ENCODE measurements at places on chromosomes 13 and 19.

GRCh38 chr19:55088021-55088451 lies 12.4 kb downstream of the EPS8L1 start:
- DNase-seq, result no peak

DNA sequence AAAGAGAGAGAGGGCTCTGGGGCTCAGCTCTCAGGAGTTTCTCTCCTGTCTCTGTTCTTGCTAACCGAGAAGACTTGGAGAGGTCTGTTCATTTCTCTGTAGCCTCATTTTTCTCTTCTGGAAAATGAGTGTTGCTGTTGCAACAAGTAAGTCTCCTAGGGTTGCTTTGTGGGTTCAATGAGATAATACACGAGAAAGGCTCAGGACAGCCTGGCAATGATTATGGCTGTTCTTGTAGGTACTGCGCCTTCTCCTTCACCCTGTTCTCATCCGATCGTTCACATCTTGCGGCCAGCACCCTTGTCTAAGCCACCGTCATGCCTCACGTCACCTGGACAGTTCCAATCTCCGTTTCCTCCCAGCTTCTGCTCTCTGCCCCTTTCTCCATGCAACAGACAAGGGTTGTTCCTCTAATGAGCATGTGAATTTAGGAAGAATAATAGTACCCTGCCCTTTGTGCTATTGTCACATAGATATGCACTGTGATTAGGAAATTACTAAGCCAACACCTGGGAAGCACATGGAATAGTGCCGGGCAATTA lies 4.2 kb downstream of the C5AR1 start:
- DNase-seq, result no peak

DNA sequence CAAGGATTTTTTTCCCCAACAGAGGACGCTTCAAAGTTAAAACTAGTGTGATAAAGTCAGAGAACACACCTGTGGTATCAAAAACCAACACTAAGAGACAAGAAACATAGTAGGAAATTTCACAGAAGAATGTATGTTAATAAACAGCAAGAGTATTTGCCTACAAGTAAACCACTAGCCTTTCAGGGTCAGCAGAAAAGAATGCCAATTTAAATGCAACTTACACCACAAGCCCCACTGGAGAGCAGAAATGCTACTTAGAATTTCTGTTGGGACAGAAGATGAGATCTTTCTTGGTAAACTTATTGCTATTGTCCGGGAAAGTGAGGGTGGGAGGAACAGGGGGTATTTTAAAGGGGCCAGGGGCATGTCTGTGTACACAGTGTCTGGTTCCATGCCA lies 68.6 kb downstream of the STK24 start:
- no peak for DNase-seq

DNA sequence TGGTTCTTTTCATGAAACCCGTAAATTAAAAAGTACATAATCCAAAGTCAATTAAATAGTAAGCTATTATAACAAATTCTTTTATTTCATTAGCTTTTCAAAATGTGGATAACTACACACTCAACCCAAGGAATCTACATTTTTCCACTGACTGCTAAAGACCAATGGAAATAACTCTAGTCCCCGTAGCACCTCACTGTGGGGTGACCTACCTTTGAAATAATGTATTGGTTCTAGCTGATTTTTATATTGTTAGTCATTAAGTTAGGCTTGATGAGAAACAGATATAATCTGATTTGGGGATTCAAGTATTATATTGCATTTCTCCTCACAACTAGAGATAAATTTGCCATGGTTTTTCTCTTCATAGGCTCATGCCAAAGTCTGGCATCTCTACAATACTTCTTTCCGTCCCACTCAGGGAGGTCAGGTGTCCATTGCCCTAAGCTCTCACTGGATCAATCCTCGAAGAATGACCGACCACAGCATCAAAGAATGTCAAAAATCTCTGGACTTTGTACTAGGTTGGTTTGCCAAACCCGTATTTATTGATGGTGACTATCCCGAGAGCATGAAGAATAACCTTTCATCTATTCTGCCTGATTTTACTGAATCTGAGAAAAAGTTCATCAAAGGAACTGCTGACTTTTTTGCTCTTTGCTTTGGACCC lies 37.3 kb downstream of the KL start:
- DNase-seq, result no peak

- DNase-seq, result peak; percentile 44
These were observed 109.4 kb downstream of the RFC3 start for GRCh38 chr13:33927315-33927714.

DNA sequence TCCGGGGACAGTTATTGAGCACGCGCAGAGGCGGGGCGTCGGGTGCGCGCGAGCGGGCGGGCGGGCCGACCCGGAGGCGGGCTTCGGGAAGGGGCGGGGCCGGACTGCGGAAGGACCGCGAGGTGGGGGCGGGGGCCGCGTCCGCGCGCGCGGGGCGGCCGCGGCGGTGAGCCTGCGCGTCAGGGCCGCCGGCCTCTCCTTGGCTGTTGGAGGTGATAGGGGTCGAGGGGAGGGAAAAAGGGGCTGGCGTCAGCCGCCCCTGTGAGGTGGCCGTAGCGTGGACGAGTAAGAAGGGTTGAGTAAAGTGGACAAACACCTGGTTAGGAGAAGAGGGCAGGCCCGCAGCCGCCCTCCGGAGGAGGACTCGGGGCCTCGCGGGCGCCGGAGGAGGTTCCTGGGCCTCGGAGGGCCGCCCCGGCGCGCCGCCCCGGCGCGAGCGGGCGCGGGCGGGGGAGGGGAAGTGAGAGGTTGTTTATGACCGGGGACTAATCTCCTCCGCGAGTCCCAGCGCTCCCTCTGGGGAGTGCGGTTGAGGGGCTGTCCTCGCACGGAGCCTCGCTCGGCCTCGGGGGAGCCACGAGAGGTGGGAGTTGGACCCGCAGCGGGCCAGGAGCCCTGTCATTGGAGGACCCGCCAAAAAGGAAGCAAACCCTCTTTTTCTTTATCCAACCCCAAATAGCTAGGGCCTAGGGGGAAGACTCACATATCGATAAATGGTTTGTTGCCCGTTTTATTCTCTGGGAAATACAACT lies 547 bp upstream of the INTS6 start:
- no peak for DNase-seq

GRCh38 chr19:31841755-31842154 lies 492.5 kb upstream of the TSHZ3 start:
- DNase-seq, result no peak

- no peak for DNase-seq
These were observed 10.8 kb upstream of the CCNA1 start for GRCh38 chr13:36421447-36421846.

- DNase-seq, result no peak
These were observed 1.1 kb upstream of the PSMC4 start for GRCh38 chr19:39969681-39970424.

DNA sequence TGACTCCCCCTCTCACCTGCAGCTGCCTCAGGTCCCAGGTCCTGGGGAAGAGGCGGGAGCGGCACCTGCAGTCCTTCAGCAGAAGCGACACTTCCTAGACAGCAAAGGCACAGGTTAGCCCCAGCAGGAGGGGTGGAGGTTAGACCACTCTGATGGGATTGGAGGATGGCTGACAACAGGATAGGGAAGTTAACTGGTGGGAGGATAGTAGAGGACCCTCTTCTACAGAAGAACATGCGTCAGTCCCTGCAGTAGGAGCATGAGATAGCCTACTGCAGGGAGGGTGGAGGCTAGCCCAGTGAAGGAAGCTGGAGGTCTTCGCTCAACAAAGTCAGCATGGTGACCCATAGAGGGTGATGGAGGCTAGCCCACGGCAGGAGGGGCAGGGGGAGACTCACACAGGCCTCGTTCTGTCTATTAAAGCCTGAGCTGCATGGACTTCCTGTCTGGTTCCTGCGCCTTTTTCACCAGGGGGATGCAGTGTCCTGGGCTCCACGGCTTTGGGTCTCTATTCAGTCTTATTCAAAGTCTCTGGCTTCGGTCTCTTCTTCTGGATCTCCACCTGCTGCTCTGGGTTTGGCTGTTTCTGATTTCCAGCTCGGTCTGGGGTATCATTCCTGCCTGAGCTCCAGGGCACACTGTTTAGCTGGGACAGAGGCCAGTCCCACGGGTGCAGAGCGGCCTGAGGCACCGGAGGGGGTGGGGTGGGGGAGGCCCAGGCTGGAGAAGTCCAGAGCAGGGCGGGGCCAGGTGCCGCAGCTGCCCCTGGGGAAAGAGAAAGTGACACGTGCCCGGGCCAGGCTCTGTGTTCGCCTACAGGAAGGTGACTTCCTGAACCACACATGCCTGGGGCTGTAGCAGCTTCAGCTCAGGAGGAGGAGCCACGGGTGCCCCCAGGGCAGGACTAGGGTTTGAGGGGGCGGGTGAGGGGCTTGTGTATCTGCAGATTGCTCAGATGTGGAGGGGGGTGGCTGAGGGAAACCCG lies 7.3 kb downstream of the IFNL3 start:
- DNase-seq, result no peak

DNA sequence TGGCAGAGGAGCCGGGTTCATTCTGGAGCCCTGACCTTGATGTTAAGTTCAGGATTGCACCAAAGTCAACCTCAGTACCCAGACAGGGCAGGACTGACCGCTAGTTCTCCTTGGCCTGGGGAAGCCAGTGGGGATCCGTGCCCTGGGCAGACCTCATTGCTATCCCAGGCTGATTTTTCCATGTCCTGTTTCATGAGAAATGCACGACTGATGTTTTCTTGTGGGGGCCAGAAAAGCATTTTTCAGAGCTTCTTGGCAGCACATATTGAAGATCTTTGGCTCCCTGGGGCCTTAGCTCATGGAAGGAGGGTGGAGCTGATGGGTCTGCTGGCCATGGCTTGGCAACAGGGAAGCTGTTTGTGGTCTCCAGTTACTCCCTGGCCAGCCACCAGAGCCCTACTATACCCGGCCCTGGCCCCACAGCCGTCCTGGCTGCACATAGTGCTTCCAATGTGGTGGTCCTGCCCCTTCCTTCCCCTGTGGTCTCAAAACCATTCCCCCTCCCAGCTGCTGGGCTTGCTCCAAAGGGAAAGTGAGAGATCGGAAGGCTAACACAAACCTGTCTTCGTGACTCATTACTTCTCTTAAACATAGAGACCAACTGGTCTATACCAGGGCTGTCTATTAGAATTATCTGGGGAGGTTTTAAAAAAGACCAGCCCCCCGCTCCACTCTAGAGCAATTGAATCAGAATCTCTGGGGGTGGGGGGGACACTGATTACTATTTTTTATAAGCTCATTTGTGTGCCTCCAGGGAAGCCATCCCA lies 11.2 kb downstream of the IL17D start:
- peak; percentile 46 for DNase-seq

GRCh38 chr13:87536499-87536898 lies 134.7 kb upstream of the SLITRK5 start:
- DNase-seq, result no peak

GRCh38 chr13:48562296-48563066 lies 29.6 kb upstream of the RCBTB2 start:
- no peak for DNase-seq

DNA sequence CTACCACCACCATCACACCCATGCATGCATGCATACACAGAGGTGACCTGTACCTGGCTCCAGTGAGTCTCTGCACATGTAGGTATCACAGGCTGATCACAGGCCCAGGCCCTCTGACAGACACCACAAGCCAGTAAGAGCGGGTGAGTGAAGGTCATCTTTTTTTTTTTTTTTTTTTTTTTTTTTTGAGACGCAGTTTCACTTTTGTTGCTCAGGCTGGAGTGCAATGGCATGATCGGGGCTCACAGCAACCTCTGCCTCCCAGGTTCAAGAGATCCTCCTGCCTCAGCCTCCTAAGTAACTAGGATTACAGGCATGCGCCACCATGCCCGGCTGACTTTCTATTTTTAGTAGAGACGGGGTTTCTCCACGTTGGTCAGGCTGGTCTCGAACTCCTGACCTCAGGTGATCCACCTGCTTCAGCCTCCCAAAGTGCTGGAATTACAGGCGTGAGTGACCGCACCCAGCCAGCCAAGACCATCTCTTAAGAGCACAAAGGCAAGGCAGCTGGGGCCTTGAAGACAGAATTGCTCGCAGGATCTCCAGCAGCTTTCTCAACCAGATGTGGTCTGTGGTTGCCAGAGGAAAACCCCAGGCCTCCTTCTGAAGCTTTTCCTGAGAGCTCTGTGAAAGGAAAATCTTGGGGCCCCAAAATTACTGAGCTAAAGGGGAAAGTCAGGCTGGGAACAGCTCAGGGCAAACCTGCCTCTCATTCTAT lies 3.2 kb upstream of the NKG7 start:
- DNase-seq, result no peak

- DNase-seq, result peak; percentile 88
These were observed at the start of gene ZNF506 for GRCh38 chr19:19821366-19821951. TSS of gene ZNF506 (minus strand) at chr19:19821750. CDS start at chr19:19821603, 147 bp downstream.

DNA sequence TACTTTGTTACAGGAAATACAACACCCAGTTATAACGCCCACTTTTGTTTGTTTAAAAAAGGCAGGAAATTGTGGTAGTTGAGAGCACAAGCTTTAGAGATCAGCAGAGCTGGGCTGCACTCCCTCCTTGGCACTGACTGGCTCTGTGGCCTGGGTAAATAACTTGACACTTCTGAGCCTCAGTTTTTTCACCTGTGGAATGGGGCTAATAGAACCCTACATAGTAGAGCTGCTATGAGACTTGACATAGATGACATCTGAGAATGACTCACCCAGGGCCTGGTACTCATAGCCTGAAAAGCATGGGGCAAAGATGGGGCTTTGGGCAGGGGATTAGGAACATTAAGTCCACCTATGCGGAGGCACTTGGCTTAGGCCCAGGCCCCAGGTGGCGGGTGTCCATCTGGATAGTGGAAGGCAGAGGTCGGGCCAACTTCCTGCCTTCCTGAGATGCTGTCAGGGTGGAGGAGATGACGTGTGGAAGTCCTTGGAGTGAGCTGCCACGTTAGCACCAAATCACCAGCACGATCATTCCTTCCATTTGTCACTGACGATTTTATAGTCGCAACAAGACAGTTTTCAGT lies 159.1 kb downstream of the KATNAL1 start:
- no peak for DNase-seq

- DNase-seq, result no peak
These were observed 6.9 kb downstream of the ARHGEF7 start for GRCh38 chr13:111122056-111122455.

DNA sequence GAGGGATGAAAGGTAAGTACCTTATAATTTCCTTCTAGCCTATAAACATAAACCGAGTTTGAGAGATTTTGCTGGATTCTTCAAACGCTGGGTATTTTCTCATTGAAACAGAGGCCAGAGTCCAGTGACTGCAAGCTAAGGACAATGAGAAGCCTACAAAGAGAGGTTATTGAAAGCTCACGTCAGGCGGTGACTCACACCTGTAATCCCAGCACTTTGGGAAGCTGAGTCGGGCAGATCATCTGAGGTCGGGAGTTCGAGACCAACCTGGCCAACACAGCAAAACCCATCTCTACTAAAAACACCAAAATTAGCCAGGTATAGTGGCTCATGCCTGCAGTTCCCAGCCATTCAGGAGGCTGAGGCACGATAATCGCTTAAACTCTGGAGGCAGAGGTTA lies 15.0 kb upstream of the ZNF69 start:
- no peak for DNase-seq

GRCh38 chr19:1289686-1290025 lies 4.0 kb downstream of the EFNA2 start:
- no peak for DNase-seq

DNA sequence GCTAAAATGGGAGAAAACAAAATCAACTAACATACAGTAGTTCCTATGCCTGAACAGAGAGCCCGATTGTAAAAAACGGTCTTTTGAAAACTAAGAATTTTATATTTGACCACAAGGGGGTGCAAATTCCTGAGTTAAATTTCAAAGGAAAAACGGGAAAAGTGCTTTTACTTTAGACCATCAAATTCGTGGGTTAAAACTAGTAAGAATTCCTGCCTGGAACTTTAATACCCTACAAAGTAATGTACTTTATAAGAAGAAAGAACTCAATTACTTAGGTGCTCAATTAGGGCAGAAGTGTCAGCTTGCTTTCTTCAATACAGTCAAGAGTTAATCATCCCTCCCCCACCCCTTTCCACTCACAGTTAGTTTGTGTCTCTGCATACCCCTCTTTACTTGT lies 69.8 kb downstream of the KCNRG start:
- no peak for DNase-seq
